ENCODE measurements at places on chromosomes 5 and 9.

DNA sequence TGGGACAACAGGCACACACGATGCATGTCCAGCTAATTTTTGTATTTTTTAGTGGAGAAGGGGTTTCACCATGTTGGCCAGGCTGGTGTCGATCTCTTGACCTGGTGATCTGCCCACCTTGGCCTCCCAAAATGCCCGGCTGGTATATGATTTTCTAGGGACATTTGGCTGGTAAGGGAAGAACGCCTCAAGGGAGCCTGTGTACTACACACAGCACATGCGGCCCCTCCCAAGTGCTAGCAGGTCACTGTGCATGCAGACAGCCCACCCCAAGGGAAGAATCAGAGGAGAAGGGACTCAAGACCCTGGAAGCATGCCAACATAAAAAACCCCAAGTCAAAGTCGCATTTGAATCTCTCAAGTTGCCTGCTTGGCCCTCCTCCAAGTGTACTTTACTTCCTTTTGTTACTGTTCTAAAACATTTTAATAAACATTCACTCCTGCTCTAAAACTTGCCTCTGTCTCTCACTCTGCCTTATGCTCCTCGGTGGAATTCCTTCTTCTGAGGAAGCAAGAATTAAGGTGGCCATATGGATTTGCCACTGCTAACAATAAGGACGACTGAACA is 24.3 kb upstream of the OTULINL start:
- DNase-seq = no peak

DNA sequence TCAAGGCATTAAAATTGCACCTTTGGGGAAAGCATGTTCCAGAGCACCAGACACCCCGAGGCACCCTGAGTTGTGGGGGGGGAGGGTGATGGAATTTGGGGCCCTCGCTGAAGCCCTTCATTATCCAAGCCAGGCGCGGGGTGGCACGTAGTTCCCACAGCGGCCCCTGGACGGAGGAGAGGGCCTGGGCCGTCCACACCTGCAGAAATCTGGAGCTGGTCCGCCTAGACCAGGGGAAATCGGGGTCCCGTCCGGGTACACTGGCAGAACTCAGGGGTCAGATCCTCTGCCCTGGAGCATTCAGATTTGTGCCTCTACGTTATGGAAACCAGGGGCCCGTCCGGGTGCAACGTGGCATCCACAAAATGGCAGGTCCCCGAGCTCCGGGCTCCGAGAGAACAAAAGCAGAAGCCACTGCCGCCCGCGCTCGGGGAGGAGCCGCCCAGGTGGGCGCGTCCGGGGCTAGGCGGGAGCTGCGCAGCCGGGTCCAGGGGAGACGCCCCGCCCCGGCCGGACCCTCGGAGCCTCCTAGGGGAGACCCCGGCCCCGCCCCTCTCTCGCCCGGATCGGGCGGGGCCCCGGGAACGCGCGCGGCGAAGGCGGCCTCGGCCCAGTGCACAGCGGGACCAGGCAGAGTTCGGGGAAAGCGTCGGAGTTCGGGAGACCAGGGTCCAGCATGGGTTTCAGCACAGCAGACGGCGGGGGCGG is at the start of gene PLEKHG4B:
Gene PLEKHG4B (plus strand): TSS at position 613 of the 708 bp plus-strand sequence. CDS start 64 bp downstream, at position 677.
- no peak for DNase-seq

DNA sequence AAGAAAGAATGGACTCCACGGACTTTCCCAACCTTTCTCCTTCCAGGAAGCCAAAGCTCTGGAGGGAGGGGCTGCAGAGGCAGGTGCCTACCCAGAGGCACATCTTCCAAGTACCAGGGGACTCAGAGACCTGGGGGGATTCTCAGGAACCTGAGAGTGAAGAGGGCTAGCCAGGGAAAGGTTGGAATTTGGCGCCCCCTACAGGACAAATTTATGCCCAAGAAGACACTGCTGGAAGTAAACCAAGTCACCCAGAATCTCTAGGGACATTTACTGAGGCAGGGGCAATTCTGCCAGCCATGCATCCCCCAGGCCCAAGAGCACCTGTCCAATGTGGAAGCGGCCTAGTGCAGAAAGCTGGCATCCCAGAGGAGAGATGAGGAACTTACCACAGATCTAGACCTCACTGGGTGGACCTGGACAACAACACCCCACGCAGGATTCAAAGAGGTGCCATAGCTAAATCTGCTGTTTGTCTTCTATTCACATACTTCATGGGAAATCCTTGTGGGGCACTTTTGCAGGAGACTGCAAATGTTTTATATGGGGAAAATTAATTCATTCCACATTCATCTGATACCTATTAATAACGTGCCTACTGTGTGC is 25.9 kb upstream of the IDNK start:
- no peak for DNase-seq

- DNase-seq = no peak
These were observed 9.9 kb upstream of the PLEKHG4B start for GRCh38 chr5:82097-82496.

DNA sequence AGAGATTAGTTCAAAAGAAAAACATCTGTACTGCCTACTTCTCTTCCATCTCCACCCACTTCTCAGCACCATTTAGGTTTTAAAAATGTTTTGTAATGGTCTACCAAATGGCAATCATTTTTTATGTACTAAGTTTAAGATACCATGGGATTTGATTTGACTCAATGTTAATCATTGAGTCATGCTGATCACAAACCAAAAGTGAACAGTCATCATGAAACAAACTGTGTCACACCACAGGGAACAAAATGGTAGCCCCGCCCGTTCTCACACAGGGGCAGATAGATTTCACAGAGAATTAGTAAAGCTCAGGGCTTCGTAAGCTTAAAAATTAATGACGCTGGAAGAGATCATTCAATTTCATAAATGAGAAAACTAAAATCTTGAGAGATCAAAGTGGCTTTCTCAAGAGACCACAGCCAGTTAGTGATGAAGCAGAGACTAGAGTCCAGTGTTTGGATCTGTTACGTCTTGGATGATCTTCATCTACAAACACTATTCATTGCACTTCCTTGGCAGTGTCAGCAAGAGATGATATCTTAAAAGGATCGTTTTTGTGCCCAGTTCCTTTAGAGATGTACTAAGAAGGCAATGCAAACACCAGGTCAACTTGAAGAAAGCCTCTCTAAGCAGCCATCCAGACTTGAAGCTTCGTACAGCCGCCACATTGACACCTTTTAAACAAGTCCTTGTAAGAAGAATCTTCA is 33.9 kb upstream of the TRIO start:
- peak; percentile 50 for DNase-seq

- no peak for DNase-seq
These were observed 5.8 kb downstream of the HNRNPAB start for GRCh38 chr5:178210073-178210535.

GRCh38 chr9:84975926-84976325 is 306.4 kb downstream of the NTRK2 start:
- DNase-seq = no peak

GRCh38 chr5:36720688-36721087 is 114.3 kb downstream of the SLC1A3 start:
- no peak for DNase-seq

GRCh38 chr5:138241688-138242571 is 28.8 kb upstream of the CDC23 start:
- no peak for DNase-seq

DNA sequence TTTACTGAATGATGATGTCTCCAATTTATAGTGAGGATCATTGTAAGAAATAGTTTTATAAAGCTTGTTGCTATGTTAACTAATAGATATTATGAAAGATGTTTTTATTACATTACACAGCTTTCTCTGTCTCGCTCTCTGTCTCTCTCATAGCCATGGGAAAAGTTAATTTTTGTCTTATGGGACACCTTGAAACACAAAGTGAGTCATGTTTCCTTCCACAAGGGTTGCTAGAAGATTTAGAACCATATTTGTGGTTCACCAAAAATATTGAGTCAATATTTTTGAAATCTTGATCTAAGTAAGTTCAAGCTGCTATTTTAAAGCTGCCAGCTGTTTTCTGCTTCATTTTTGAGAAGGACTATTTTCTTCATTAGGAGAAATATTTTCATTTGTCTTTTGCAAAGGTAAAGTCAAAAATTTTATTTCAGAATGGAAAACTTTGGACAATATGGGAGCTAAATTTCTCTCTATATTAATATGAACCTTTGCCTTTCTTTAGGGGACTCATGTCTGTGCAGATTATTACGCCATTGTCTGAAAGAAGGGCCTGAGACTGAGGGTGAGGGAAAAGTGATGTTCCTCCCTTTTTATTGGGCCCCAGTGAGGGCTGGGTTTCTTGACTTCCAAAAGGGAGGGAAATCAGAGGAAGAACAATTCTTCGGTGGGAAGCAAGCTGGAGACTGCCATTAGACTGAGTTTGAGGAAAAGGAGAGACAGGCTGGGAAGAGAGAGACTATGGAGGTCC is 87.9 kb upstream of the SLC24A2 start:
- no peak for DNase-seq

DNA sequence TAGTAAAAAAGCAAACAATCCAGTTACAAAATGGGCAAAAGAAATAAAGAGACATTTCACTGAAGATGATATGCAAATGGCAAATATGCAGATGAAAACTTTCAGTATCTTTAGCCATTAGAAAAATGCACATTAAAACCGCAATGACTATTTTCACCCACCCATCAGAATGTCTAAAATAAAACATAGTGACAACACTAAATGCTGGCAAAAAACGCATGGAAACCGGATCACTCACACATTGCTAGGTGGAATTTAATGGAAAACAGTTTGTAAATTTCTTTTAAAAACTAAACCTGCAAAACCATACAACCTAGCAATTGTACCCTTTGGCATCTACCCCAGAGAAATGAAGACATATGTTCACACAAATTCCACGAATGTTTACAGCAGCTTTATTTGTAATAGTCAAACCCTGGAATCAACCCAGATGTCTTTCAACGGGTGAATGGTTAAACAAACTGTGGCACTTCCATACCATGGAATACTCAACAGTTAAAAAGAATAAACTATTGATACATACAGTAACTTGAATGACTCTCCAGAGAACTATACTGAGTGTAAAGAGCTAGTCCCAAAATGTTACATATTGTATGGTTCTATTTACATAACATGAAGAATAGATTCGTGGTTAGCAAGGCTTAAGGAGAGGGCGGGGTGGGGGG is 17.2 kb upstream of the PAM start:
- DNase-seq = no peak

DNA sequence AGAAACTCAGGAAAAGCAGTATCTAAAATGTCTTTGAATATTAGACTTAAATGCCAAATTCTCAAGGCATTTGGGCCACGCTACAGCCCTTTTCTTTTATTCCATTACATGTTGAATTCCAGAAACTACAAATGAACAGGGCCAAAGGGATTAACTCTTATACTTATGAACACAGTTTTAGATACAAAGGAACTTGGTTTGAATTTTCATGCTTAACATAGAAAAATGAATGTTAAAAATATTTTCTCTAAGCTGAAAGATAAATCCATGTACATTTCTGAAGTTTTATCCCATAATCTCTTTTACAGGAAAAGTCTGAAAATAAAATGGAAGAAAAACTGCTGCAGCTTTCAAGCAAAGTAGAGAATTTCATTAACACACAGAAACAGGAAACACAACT is 56.8 kb downstream of the FAM81B start:
- no peak for DNase-seq

- DNase-seq = no peak
These were observed 460.2 kb downstream of the GADD45G start for GRCh38 chr9:90064971-90065370.

- DNase-seq = no peak
These were observed 151.5 kb downstream of the SLC12A2 start for GRCh38 chr5:128234928-128235641.

GRCh38 chr9:84235511-84235910 is 105.0 kb downstream of the SLC28A3 start:
- DNase-seq = no peak

DNA sequence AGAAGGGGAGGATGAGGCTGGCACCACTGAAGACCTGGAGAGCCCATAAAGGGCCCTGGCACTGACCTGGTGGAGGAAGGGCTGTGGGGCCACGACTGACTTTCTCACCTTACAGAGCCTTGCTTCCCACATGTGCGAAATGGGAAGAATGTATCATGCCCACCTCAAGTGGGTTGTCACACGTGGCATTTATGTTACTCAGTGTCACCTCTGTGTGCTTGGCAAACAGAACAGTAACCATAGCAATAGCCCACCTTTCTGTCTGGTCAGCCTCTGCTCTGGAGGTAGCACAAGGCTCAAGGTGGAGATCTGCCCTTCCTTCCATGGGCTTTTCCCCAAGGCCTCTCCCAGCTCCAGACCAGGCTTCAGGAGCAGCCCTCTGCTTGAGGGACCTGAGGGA is 16.7 kb downstream of the TCF7 start:
- DNase-seq = no peak

- DNase-seq = no peak
These were observed 190.2 kb upstream of the DMRTA1 start for GRCh38 chr9:22256381-22256780.

DNA sequence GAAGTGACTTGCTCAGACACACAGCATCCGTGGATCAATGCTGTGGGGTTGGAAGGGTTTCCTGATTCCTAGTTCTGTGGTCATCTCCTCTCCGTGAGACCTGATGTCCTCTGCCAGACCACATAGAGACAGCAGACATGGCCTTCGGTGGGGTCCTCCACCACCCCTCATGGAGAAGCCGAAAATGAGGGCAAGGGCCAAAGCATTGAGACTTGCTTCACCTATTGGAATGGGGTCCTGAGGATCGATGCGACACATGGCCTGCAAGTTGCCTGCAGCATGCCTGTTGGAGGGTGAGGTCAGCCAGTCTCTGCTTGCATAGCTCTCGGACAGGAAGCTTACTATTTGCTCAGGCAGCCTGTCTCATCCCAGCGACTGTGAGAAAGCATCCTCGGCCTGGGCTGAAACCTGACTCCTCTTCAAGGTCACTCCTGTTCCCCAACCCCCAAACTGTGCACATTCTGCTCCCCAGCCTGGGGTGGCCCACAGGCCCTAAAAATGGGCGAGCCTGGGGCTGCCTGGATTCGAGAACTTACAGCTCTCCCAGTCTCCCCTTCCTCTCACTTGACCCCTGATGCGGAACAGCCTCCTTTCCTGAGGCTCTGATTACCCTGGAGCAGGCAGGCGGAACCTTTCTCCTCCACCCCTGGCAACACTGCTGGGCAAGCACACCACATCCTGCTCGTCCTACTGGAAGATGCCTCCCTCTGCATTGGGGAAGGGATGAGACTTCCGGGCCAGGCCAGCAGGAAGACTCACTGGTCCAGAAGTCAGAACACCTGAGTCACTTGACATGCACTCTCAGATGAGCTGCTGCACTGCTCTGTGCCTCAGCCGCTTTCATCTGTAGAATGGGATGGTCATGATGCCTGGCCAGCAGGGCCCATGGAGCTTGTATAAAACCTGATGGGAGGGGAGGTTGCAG is 186.9 kb downstream of the RGS3 start:
- DNase-seq = peak; percentile 28
